Neural crest cell (in vitro differentiated cells): ENCODE measurements at places on chromosomes 12 and 14.

- no peak for DNase-seq
Observed at GRCh38 chr12:28543021-28543890, 353.0 kb downstream of the CCDC91 start.

GRCh38 chr12:64092507-64093196 is 129.4 kb downstream of the KICS2 start:
- DNase-seq = no peak

GRCh38 chr12:63928305-63928704 is 83.8 kb downstream of the SRGAP1 start:
- DNase-seq = no peak

DNA sequence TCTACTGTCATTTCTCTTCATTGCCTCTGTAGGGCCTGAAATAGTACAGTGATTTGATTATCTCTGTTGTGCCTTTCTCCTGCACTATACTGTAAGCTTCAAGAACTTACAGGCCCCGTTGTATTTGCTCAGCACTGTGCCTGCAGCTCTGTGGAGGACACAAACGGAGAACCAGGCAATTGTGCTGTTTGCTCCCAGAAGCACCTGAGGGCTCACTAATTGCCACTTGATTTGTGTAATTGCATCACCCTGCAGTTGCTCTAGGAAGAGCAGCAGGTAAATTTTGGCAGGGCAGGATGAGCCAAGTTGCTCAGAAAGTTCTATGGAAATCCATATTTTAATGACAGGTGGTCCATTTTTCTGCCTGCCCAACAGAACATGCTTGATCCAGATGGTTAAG is 11.6 kb upstream of the KRT82 start:
- DNase-seq = no peak

DNA sequence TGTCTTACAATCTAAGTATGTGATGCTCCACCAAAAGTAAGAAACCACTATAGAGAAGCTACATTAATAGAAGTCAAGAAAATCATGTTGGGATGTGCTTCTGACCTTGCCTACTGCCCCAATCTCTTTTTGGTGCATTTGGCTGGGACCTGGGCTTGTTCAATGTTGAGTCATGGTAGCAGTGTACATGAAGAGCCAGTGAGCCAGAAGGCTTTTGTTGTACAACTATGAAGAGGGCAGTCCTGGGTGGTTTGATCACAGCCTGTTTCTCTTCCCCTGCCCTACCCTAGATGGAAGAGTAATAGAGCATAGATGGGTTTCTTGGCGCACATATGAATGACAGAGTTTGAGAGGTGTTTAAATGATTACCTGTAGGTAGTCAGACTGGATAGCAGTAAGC is 56.4 kb downstream of the UBR7 start:
- DNase-seq = no peak

DNA sequence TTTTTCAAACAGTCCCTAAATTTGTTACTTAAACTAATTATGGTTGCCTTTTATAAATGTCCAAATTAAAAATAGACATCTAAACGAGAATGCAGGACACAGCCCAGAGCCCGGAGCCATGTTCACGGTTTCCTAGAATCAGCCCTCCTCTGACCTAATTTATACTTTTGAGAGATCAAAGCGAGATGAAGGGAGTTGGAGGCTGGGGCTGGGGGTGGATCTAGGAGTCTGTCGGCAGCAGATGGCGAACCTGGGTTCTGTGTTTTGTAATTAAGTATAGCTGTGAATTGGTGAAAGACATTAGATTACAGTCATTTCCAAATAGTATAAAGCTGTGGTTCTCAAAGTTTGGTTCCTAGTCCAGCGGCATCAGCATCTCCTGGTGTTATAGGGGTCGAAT is 210.1 kb downstream of the SLC41A2 start:
- DNase-seq = no peak

GRCh38 chr14:68695326-68695768 is 97.5 kb downstream of the ZFP36L1 start:
- no peak for DNase-seq

DNA sequence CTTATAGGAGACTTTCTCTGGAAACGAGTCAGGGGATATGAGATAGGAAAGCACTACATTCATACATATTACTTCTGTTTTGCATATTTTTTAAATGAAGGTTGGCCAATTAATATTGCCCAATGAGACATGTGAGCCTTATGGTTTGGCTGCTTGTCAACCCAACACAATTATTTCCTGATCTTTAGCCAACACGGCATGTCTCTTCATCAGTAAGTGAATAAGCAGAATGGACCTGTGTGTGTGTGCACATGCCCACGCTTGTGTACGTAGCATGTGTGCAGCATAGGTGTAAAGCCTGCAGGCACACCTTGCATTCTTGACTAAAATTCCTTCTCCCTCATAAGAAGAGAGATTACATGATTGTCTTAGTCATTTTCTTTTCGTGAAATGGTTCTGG is 88.3 kb downstream of the STON2 start:
- no peak for DNase-seq

GRCh38 chr14:87497301-87497700 is 495.7 kb downstream of the GALC start:
- no peak for DNase-seq

GRCh38 chr14:67515386-67516079 is 17.6 kb upstream of the PLEKHH1 start:
- no peak for DNase-seq

DNA sequence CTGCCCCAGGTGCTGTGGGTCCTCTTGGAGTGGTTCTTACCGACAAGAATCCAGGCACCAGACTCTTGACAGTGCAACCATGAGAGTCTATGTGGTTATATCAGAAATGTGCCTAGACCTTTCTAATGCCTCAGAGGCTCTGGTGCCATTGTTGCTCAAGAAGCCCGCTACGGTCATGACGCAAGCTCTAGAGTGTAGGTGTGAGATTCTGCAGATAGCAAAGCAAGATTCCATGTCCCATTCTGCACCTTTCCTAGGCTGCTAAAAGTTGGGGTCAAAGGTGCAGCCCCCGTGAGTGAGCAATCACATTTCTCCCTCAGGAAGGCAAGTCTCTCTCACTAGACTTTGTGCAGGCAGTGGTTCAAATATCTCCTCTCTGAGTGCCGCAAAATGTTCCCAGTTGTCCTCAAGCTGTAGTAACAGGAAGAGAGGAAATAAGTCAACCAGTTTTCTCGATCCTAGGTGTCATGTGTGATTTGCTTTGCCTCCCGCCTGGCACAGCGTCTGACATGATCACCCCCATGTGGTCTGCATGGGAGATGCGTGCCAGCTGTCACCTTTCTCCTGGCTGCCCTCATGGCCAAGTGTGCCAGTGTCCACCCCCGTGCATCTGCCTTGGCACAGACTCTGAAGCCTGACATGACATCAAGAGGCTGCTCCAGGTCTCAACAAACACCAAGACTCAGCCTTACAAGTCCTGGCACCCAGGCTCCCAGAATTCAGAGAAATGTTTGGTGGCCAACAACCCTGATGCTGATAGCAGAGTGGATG is 122.5 kb upstream of the COCH start:
- DNase-seq = no peak

DNA sequence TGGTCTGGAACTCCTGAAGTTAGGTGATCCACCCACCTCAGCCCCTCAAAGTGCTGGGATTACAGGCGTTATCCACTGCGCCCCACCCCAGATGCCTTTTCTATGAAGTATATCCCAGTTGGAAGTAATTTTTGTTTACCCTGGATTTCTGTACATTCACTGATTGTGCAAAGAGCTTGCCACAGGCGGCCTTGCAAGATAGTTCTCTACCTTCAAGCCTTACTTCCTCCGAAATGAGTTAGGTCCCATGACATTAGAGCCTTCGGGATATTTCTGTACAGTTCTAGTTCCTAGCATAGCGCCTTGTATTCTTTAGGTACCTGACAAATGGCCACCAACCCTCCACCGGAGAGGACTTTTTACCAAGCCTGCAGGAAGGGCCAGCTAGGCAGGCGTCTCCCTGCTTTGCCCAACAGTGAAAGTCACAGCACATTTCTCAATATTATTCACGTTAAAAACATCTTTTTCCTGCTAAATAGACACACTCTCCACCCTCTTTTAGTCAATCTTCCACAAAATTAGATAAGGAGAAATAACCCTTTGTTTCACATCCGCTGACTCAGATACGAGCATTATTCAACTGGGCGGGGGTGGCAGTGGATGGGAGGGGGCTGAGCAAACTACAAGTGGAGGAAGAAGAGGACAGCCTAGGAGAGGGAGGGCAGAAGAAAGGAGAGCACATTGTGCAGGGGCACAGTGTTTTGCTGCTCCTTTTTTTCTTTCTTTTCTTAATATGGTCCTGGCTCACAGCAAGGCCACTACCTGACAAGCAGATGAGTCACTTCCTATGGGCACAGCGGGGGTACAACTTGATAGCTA is 40.0 kb upstream of the CAPRIN2 start:
- no peak for DNase-seq
